ENCODE measurements at places on chromosomes 13 and 19.
A peak's percentile ranks its signal among the peaks of the same experiment; 100 is the strongest.

GRCh38 chr19:34834472-34835061, 61.6 kb upstream of the ZNF599 start:
- no peak for DNase-seq

DNA sequence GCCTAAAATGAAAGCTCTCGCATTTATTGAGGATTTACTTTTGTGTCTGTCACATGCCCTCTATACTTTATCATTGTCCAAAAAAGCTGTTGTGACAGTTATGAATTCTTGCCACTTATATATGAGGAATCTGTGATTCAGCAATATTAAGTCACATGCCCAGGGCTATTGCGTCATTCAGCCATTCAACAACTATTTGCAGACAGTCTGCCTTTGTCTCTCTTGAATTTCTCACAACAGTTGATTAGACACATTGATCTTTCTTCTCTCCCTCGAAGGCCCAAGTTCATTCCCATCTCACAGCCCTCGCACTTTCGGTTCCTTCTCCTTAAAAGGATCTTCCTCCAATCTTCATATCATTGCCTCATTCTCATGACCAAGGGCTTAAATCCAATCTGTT, 342.6 kb downstream of the MZT1 start:
- DNase-seq, result no peak

DNA sequence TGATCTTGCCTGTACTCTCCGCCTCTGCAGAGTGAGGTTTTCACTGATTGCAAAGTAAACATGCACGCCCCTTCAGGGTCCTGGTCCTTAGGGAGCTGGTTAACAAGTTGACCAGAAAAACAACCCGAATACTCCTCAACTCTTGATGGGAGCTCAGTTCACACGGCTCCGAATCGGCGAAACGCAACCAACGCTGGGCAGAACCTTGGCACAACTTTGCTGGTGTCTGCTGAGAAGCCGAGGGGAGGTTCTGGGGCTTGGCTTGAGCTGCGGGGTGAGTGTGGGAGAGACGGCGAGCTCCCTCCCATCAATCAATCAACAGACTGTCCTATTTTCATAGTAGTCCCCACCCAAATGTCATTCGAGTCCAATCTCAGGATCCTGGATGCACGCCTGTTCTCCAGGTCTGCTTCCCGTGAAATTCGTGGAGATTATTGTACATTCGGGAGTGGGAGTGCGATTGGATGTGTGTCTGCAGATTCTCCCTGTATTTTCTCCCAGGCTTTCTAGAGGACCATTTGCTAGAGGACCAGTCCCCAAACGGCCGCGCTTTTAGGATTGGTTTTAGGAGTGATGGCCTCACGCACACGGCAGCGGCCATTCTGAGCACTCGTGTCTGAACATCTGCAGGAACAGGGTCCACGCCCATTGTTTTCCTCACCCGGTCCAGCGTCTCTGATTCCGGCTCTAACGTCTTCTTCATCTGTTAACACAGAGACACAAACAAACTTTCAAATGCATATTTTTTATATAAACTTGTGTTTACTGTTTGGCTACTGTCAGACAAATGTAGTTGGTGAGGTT, 51.6 kb upstream of the F7 start:
- no peak for DNase-seq

- DNase-seq, result no peak
Observed at GRCh38 chr13:114071410-114071809, 61.0 kb downstream of the RASA3 start.

- no peak for DNase-seq
Observed at GRCh38 chr19:5925830-5926427, 11.9 kb downstream of the CAPS start.

DNA sequence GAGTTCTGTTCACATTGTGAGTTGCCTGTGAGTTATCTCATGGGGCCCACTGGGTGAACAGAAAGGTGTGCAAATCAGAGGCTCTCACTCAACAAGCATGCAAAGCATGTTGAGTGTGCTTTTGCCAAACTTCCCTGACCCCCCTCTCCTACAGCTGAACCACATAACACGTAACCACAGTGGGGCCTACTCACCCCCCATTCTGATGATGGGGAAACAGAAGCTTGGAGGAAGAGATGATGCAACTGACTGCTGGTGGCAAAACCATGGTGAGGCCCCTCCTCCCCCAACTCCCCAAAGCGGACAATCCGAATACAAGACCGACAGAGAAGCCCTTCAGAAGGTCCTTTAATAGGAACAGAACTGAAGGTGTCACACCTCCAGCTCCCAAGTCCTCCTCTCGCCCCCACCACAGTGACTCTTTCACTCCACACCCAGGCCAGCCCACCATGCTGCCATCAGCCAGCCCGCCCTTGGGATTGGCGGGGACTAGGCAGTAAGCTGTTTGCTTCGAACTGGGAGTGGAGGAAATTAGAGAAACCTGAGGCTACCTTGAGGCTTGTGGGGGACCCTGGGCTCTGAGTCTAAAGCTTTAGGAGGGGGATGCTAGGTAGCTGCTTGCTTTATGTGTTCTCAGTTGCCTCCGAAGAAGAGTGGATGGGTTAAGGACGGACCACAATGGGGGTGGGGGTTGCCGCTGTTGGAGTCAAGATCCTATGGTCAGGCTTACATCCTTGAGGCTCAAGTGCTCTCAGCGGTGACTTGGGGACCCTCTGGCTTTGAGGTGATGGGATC, 3.8 kb downstream of the ZNF784 start:
- no peak for DNase-seq

DNA sequence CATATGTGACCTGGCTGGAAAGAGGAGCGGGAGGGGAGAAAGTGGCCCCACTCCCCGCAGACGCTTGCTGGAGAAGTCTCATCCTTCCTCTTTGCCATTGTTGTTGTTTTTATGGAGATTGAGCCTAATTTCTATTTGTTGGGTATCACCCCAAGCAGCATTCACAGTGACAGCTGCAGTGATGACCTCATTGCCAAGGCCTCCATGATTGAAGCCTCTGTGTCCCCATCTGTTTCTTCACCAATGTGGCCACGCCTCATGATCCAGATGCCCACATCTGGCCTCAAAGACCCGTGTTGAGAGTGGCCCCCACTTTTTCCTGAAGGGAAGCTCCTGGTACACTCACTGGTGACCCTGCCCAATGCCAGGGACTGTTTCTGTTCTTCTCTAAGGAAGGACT, 154.2 kb downstream of the SLC7A1 start:
- no peak for DNase-seq

- no peak for DNase-seq
Observed at GRCh38 chr19:17351815-17352435, 14.6 kb downstream of the GTPBP3 start.

DNA sequence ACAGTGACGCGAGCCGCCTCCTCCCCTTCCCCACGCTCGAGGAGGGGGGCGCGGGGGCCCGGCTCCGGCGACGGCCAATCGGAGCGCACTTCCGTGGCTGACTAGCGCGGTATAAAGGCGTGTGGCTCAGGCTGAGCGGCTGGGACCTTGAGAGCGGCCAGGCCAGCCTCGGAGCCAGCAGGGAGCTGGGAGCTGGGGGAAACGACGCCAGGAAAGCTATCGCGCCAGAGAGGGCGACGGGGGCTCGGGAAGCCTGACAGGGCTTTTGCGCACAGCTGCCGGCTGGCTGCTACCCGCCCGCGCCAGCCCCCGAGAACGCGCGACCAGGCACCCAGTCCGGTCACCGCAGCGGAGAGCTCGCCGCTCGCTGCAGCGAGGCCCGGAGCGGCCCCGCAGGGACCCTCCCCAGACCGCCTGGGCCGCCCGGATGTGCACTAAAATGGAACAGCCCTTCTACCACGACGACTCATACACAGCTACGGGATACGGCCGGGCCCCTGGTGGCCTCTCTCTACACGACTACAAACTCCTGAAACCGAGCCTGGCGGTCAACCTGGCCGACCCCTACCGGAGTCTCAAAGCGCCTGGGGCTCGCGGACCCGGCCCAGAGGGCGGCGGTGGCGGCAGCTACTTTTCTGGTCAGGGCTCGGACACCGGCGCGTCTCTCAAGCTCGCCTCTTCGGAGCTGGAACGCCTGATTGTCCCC, at the start of gene JUNB:
TSS of gene JUNB (plus strand) at position 142 of the 706 bp plus-strand sequence. CDS start at position 428, 286 bp downstream.
- peak; percentile 94 for DNase-seq

DNA sequence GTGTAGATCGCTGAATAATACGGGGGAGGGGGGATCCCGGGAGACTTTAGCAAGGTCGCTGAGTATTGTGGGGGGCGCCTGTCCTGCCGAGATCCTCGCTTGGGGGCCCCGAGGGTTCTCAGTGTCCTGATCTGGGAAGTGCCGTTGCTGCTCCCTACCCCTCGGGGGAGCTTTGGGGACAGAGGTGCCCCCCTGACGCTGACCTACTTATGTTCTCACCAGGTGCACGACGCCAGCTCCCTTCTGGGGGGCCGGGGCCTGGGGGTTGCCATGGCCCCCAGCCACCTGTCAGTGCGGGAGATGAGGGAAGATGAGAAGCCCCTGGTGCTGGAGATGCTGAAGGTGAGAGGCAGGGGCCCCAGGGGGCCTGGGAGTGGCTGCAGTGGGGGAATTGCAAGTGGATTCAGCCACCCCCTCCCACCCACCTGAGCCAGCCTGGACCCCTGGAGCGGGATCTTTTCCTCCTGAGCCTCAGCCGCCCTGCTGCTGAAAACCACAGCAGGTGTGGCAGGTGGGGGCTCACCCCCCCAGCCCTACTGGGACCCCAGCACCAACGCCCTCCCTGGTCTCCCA, 537 bp downstream of the NAT14 start:
- peak; percentile 69 for DNase-seq

DNA sequence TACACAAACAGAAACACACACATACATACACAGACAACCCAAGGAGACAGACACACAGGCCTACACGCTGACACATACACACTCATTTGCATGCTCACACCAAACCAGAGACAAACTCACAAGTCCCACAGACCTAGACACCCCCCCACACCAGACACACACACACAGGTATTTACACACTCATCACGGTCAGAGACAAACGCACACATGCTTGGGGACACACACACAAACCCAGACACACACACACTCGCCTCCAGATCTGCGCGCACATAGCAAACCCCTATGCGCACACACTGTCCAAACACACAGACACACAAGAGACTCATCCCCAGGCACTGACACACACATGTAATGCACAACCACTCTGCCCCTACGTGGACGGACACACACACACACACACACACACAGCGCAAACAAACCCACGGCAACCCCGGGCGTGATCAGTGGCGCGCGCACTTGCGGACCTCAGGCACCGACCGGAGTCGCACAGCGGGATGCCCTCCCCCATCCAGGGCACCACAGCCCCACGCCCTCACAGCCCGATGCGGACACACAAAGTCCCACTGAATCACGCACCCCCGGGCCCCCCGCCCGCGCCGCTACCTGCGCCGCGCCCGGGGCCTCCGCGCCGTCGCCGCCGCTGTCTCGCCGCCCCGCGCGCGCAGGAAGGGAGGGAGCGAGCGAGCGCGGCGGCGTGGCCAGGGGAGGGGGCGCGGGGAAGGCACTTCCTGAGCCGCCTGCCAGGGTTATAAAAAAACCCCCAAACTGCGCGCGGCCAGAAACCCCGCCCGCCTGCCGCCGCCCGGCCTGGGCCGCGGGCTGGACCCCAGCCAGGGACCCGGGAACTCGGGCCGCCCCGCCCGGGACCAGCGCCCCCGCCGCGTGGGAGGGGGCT, at the start of gene ADAMTS10:
TSS of gene ADAMTS10 (minus strand) at position 675 of the 895 bp plus-strand sequence. CDS start 5,005 bp downstream, outside the sequence.
- DNase-seq, result peak; percentile 78

DNA sequence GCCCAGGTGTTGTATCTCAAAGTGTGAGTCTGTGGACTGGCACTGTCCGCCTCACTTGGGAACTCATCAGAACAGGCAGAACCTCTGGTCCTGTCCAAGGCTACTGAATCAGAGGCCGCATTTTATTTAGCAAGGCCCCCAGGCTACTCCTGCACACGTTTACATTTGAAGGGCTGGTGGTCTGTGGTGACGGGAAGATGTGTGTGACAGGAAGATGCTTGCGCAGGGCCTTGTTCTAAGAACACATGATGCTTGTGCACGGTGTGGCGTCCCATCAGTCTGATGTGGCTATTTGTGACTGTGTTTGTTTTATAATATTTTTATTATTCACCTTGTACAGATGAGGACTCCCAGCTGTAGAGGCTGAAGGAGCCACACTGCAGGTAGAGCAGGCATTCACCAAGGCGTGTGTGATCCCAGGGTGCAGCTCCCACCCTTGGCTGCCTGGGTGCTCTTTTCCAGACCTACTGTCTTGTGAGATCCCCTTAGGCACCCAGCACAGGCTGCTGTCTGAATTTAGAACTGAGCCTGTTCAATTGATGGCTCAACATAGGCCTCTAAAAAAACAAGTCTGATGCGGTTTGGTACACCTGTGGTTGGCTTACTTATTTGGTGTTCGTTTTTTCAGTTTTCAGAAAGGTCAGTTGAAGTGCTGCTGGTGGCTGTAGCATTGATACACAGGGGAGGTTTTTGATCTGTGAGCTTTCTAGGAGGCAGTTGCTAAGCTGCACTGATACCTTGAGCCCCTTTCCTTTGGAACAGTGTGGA, 3.1 kb downstream of the SLC25A15 start:
- no peak for DNase-seq

DNA sequence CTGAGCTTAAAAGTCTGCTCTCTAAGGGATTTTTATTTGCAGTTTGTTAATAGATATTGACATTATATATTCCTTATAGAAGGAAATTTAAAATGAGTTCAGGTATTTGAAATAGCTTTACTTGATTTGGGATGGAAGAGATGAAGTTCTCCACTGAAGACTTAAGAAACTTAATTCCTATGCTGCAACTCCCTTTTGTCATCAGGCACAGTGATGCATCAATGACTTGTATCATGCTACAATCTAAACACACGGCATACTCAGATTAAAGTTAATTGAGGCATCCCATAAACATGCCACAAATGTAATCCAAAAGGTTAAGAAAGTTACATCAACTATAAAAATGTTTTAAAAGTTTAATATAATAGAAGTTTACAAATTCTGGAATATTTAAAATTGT, 109.0 kb downstream of the STARD13 start:
- DNase-seq, result no peak

DNA sequence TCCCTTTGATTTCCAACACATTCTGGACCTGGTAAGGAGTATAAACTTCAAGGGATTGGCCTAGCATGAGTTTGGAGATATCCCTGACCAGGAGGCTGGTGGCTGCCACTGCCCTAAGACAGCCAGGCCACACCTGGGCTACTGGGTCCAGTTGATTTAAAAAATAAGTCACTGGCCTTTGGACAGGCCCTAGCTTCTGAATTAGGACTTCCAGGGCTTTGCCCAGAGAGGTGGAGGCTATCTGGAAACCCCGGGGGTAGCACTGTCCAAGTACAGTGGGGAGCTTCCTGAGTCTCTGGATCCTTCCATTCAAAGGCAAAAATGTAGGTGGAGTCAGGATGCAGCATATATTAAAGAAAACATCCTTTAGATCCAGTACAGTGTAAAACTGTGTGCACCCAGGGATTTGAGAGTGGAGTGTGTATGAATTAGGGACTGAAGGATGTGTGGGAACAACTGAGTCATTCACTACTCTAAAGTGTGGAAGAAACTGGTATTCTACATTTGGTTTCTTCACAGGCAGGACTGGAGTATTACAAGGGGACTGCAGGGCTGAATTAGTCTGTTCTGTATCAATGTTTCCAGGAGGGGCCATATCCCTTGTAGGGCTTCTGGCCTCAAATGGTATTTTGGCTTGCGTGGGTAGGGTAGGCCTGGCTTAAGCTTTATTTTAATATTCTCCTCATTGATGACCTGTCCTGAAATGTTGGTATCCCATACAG, 14.8 kb upstream of the FCGBP start:
- no peak for DNase-seq

GRCh38 chr19:31596751-31597150, 247.5 kb upstream of the TSHZ3 start:
- peak; percentile 25 for DNase-seq

Data from endodermal cell (in vitro differentiated cells).